ENCODE measurements at places on chromosomes 11 and 22. TPM values are rescaled to one million over a fixed set of nuclear protein-coding genes. Genes with fewer than 3 reads are reported as not detected.

TENM4 gene
- 0.40 TPM for total RNA-seq

GRCh38 chr11:22807855-22808570 lies 21.6 kb downstream of the SVIP start:
- DNase-seq, result no peak

DNA sequence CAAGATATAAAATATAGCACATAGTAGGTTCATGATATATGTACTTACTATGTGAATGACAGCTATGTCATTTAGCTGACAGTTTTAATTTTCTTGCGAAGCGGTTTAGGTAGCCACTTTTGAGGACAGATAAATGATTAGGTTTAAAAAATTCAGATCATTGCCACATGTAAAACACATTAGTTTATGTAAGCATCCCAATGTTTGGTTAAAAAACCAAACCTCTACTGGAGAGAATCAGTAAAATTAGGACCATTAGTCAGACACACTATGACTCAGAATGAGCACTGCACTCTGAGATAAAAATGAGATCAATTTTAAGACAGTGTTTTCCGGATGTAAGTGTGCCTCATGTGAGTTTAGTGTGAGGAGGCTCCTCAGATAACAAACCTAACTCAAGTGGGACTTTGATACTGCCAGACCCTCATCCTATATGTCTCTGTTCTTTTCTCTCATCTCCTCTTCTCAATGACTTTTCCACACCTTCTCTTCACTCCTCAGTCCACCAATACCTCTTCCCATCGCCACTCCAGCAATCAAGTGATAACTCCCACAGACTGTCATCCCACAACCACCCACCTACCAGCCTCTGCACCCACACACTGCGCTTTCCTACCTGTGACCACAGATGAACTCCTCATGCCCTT lies 6.8 kb upstream of the OR2AT4 start:
- no peak for DNase-seq

OR9I1 gene
- not detected for total RNA-seq

- DNase-seq, result no peak
These were observed 270.5 kb downstream of the TENM4 start for GRCh38 chr11:79170321-79170720.

- no peak for DNase-seq
These were observed 121.1 kb downstream of the NXPE2 start for GRCh38 chr11:114799476-114799875.

TMEM109 gene
- total RNA-seq, result 97.0 TPM

CHADL gene
- total RNA-seq, result 25.4 TPM

- peak; percentile 60 for DNase-seq
These were observed 22.3 kb downstream of the SLN start for GRCh38 chr11:107689317-107690202.

UPK3A gene
- 0.25 TPM for total RNA-seq

GRCh38 chr11:44562845-44563460 lies 2.5 kb upstream of the CD82 start:
- no peak for DNase-seq

- no peak for DNase-seq
These were observed 634.3 kb downstream of the OPCML start for GRCh38 chr11:132898021-132898420.

- no peak for DNase-seq
These were observed 130.4 kb downstream of the MSANTD4 start for GRCh38 chr11:105891685-105892084.

DNA sequence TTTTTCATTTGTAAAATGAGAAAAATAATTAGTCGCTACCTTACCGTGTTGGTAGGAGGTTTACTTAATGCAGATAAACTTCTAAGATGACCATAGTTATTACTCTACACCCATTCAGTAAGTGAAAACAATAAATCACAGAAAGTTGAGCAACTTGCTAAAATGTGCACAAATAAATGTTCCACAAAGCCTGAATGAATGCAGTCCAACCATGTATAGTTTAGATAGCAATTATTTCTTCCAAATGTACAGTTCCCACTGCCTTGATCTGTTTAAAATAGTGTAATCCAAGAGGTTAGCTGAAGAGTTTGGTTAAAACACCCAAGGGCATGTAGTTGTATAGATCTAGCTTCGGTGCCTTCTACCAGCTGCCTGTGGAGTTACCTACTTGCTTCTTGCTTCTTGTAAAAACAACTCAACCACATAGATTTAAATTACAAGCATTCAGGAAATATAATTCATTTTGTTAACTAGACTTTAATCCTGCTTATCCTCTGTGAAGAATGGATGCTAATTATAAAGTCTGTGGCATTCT lies 106.3 kb upstream of the CARD18 start:
- no peak for DNase-seq

FOXR1 gene
- not detected for total RNA-seq

GRCh38 chr11:105202844-105203548 lies 63.4 kb upstream of the CARD18 start:
- DNase-seq, result no peak

DNA sequence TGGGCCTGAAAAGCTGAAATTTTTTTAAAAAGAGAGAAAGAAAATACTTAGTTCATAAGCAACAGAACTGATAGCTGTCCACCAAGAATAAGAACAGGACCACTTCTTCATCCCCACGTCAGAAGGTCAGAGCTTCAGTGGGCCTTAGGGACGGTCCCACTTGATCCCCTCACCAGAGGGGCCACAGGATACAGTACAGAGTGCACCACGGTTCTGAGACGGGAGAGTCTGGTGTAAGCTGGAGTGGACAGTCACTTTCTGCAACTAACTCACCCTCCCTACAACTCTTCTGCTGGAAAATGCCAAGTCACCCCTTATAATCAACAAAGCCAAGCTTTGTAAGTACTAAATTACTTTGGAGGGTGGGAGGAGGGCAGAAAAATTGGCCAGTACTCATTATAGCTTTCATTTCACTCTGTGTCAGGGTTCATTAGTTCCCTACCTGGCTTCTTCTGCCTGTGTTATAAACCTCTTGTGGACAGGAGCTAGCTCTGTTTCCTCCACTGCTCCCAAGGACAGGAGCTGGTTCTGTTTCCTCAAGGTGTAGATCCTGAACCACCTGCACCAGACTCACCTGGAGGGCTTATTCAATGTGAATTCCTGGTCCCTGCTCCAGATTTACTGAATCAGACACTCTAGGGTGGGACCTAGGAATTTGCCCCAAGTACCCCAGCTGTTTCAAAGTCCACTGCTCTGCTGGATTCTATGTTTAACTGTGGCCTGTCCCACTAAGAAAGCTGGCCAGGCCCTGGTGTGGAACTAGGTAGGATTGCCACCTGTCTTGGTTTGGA lies 39.6 kb downstream of the SCGB1A1 start:
- no peak for DNase-seq

GRCh38 chr22:29587938-29588699 lies 7.2 kb upstream of the NIPSNAP1 start:
- DNase-seq, result no peak

GRCh38 chr11:44565953-44566949 lies 788 bp downstream of the CD82 start:
- DNase-seq, result no peak

- DNase-seq, result no peak
These were observed 15.9 kb downstream of the CYP2D6 start for GRCh38 chr22:42114721-42115120.

- DNase-seq, result no peak
These were observed 52.9 kb upstream of the CLTCL1 start for GRCh38 chr22:19344420-19344819.

DNA sequence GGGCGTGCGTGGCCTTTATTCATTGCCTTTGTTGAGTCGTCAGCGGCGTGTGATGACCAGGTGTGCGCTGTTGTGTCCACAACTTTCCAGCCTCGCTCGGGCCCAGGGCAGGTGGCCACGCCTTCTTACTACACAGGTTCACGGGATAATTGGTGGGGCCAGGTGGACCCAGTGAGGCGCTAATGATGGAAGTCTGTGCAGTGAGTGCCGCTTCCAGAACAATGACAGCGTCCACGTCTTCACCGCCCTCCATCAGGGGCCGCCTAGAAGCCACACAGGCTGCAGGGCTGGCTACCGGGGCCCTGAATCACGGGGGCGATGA lies 1197.3 kb downstream of the BRD1 start:
- no peak for DNase-seq

CCDC89 gene
- 0.30 TPM for total RNA-seq

GRCh38 chr11:70796648-70797227 lies 398.4 kb downstream of the CTTN start:
- DNase-seq, result no peak

GRCh38 chr11:102158164-102158735 lies 48.0 kb downstream of the YAP1 start:
- no peak for DNase-seq

PRG3 gene
- total RNA-seq, result not detected

UFD1 gene
- total RNA-seq, result 44.5 TPM

- no peak for DNase-seq
These were observed 750.7 kb downstream of the BRD1 start for GRCh38 chr22:49077036-49077393.

GRCh38 chr22:46457502-46458488 lies 79.6 kb downstream of the CELSR1 start:
- DNase-seq, result no peak

MS4A6E gene
- total RNA-seq, result not detected

GRCh38 chr11:44826922-44827643 lies 100.3 kb downstream of the TSPAN18 start:
- DNase-seq, result no peak

DNA sequence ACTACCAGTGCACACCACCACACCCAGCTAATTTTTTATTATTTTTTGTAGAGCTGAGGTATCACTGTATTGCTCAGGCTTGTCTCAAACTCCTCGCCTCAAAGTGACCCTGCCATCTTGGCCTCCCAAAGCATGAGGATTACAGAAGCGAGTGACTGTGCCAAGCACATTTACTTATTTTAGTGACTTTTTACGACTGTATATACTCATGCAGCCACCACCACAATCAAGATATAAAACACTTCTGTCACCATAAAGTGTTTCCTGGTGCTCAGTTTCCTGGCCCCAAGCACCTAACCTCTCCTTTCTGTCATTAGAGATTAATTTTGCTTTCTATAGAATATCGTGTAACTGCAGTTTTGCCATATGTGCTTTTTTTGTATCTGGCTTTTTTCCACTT lies 25.9 kb downstream of the ELP4 start:
- DNase-seq, result no peak

CDCA5 gene
- total RNA-seq, result 1.3 TPM

Measured in left ventricle myocardium superior (tissue), 1 donor.